ENCODE measurements at places on chromosomes 13 and 19.

GRCh38 chr13:30047154-30047874 lies 196.9 kb upstream of the UBL3 start:
- DNase-seq, result no peak

DNA sequence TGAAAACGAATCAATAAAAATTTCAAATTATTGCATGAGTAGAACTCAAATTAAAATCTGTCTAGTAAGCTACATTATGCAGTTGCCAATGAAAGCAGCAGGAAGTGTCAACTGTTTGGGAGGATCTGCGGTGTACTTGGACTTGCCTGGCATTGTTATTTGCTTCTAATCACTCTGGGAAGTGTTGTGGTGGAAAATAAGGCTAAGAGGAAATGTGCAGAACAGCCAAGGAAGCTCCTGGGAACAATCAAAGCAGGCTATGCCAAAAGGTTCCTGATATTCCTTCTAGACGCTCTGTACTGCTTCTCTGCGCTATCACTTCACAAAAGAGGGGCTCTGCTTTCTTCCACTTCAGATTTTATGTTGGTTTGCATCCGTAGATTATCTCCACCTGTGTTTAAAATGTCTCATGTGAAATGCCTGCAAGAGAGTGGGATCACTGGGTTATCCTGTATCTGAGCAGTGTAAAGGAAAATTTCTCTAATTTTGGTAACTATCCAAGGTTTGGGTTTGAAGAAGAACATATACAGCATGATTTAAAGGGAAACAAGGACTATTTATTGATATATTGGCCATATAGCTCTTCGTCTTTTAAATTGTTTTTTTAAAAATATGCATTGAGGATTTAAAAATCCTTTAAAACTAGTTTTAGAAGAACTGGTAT lies 182.7 kb upstream of the CSNK1A1L start:
- no peak for DNase-seq

- DNase-seq, result no peak
These were observed 158.5 kb upstream of the KL start for GRCh38 chr13:32857689-32858088.

DNA sequence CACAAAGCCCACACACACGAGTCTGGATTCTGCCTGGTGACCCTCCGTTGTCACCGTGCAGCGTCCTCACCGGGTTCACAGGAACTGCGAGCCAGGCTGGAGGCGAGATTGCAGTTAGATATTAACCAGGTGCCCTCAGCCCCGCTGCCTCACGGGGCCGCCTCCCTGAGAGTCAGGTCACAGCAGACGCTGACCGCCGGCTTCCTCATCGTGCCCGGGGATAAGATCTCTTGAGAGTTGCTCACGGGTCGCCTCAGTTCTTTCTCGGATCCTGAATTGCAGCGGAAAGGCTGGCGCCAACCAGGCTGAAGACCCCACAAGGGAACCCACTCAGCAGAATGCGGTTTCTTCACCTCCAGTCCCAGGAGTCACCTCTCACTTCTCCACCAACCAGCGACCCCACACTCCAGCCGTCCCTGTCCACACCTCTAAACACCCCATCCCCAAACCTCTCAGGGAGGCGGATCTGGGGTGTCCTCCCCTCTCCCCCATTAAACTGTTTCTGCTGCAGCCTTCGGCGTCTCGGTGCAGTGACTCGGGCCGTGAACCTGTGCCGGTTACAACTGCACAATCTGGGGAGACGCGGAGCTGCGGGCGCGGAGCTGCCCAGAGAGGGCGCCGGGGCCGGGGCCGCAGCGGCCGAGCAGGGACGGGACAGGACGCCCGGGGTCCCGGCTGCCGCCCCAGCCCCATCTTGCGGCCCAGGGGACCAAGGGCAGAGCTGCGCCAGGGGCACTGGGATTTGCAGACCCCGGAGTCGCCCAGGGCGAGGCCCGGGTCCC lies 591 bp downstream of the ZNF823 start:
- peak; percentile 32 for DNase-seq

- no peak for DNase-seq
These were observed 34.7 kb downstream of the BTBD2 start for GRCh38 chr19:1980809-1981181.

DNA sequence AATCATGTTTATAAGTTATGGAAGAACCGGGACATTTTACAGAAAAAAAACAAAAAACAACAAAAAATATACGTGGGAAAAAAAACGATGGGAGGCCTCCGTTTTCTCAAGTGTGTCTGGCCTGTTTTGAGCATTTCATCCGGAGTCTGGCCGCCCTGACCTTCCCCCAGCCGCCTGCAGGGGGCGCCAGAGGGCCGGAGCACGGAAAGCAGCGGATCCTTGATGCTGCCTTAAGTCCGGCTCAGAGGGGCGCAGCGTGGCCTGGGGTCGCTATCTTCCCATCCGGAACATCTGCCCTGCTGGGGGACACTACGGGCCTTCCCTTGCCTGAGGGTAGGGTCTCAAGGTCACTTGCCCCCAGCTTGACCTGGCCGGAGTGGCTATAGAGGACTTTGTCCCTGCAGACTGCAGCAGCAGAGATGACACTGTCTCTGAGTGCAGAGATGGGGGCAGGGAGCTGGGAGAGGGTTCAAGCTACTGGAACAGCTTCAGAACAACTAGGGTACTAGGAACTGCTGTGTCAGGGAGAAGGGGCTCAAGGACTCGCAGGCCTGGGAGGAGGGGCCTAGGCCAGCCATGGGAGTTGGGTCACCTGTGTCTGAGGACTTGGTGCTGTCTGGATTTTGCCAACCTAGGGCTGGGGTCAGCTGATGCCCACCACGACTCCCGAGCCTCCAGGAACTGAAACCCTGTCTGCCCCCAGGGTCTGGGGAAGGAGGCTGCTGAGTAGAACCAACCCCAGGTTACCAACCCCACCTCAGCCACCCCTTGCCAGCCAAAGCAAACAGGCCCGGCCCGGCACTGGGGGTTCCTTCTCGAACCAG lies 1.8 kb upstream of the APOE start:
- DNase-seq, result peak; percentile 86

GRCh38 chr19:28351761-28352160 lies 861.2 kb downstream of the UQCRFS1 start:
- no peak for DNase-seq

GRCh38 chr13:97369261-97369893 lies 64.6 kb upstream of the RAP2A start:
- DNase-seq, result no peak

DNA sequence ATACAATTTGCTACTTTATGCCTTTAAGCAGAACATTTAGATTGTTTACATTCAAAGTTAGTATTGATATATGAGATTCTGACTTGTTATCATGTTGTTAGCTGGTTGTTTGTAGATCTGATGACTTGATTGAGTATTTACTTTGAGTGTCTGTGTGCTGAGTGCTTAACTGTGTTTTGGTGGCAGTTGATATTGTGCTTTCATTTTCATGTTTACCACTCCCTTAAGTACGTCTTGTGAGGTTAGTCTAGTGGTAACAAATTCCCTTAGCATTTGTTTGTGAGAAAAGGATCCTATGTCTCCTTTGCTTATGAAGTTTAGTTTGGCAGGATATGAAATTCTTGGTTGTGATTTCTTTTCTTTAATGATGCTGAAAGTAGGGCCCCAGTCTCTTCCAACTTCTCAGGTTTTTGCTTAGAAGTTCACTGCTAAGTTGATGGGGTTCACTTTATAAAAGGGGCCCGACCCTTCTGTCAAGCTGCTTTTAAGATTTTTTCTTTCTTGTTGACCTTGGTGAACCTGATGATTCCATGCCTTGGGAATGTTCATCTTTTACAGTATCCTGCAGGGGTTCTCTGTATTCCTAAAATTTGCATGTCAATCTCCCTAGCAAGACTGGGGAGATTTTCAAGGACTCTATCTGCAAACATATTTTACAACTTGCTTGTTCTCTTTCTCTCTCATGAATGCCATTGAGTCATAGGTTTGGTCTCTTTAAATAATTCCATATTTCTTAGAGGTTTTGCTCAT lies 1095.4 kb upstream of the PCDH20 start:
- no peak for DNase-seq

GRCh38 chr13:112828082-112828699 lies 138.4 kb downstream of the ATP11A start:
- DNase-seq, result no peak

DNA sequence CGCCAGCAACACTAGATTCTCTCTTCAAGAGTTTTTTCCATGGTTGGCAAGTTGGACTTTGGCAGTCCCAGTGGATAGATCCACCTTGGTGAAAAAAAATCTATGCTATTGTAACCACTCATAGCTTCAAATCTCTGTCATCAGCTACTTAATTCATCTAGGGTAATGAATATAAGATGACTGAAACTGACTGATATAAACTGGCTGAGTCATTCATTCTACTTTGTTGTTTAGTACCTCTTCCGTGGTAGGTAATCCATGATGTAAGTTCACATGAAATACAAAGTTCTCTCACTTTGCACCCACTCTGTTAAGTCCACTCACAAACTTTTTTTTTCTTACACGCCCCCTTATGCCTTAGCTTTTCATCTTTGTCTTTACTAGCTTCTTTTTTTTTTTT lies 1381.5 kb downstream of the SLITRK5 start:
- no peak for DNase-seq

DNA sequence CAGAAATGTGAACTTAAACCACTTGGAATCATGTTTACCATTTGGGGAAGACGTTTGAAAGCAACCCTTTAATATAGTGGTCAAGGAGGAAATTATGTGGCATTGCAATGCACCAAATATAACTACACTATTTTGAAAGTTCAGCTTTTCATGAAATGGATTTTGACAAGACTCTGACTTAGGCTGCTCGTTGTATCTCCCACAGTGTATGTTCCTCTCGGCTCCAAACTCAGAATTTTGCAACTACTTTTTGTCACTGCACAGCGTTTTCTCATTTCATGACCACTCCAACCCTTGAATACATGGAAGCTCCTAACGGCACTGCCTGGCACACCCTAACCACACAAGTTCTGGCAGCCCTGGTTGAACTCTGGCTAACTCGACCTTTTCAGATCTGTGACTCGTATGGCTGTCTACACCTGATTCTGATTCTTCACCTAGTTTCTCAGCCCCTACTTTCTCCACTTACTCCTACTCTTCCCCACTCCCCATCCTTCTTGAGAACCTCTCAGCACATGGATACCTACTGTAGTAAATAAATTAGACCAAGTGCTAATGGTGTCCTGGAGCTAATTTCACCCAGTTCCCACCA lies 7.0 kb upstream of the POMP start:
- no peak for DNase-seq

DNA sequence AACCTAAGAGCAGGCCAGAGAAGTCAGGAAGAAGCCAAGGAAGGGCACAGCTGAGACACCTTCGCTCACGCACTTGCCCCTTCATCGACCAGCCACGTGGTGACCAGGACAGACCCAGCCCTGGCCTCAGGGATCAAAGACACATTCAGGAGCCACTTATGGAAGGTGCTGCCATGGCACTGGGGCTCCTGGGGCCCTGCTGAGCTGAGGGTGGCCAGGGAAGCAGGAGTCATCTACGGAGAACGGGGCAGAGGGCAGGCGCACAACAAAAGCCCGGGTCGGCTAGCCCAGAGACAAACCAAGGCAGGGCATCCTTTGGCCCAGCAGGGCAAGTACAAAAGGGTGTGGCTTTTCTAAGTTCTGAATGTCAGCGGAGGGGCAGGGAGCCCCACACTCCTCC lies 2.3 kb downstream of the PLPP2 start:
- DNase-seq, result no peak

DNA sequence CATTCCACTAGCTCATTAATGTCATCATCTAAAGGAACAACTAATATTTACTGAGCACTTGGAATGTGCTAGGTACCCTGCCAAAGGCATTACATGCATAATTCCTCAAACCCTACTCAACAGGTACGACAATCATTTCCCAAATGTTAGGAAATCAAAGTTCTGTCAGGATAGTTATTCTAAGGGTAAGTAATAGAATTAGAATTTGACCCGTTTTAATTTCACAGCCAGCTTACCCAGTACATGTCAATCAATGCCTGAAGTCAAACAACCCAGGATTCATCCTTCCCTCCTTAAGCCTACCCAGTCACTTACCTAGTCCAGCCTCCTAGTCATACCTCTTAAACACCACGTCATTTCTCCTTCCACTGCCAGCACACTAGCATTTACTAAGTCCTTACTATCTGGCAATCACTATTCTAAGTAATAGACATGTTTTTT lies 2.4 kb downstream of the LNX2 start:
- DNase-seq, result no peak

GRCh38 chr19:16829010-16829821 lies at the start of gene SIN3B:
Gene SIN3B, plus strand, starts transcription at chr19:16829398. Its CDS starts 23 bp downstream, at chr19:16829421.
- DNase-seq, result peak; percentile 64

DNA sequence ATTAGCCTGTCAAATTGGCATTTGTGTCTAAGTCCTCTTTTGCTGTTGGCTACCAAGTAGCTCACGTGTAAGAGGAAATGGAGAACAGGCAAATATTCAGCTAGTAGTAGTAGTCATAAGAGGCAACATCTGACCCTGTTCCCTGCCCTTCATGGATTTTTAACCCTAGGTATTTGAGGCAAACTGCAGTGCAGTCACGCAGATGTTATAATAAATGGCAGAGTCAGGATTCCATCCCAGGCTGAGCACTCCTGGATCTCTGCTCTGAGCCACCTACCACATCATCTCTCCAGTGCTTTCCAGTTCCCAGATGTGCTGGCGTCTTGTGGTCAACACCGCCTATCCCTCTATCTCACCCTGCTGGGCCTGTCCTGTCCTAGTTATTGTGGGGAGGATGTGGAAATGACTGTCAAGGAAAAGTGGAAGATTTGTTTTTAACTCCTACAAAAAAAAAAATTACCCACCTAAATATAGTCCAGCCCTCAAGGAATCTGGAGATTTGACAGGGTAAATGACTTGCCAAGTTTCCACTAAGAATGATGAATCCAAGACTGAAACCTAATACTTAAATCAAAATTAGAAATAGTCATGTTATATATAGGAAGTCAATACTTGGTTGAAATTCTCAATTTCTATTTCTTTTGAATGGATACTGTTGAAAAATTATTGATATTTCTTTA lies 322.9 kb downstream of the GPC6 start:
- DNase-seq, result no peak

DNA sequence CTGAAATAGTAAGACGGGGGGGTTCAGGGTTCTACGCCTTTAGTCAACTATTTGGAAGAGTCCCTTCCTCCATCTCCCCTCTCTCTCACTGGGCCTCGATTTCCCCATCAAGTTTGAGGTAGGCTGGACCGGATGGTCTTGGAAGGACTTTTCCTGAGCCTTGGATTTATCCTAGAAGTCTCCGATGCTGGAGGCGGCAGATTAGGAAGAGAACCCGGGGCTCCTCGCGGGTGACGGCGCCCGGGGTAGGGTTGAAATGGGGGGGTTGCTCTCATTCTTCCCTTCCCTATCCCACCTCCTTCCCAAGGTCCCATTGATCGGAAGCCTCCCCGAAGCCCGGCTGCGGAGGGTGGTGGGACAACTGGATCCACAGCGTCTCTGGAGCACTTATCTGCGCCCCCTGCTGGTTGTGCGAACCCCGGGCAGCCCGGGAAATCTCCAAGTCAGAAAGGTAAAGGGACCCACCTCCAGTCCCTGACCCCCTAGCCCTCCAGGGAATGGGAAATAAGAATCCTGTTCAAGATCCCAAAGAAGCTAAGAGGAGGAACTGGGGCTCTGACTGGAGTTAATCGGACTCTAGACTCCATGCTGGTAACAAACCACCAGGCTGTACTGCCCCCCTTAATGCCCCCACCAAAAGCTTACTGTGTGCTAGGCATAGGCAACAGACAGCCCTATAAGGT lies 781 bp downstream of the QPCTL start:
- DNase-seq, result peak; percentile 70

GRCh38 chr13:101930331-101930730 lies 471.5 kb downstream of the FGF14 start:
- no peak for DNase-seq
